ENCODE measurements at places on chromosomes 1 and 21.

DNA sequence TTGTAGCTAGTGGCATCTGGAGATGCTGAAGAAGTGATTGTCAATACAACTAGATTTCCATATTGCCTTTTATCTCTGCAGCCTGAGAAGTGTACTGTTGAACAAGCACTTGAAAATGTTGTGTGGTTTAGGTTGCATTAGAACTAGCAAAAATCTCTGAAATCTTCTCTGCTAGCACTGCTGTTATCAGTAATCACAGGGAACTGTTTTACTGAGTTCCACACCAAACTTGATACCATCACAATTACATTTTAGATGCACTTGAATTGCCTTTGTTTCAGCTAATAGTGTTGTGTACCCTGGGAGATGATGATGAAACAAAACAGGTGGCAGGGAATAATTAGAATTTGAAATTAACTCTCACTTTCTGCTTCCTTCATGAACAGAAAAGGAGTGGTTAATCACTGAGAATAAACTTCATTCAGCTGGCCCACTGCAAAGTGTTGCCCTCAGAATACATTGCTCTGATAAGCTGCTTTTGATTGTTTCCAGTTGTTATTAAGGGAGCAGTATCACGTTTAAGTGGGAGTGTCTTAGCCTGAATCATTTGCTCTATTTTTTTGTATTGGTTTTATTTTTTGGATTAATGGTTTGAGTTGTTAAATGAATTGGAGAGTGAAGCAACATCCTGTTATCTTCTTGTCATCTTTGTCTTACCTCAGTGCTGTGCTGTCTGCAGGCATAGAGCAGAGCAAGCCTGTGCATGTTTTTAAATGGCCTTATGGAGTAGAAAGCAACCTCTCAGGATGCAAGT lies 13.0 kb downstream of the FAM20B start:
- DNase-seq: no peak

GRCh38 chr1:107169615-107170014 lies 28.8 kb downstream of the NTNG1 start:
- no peak for DNase-seq

DNA sequence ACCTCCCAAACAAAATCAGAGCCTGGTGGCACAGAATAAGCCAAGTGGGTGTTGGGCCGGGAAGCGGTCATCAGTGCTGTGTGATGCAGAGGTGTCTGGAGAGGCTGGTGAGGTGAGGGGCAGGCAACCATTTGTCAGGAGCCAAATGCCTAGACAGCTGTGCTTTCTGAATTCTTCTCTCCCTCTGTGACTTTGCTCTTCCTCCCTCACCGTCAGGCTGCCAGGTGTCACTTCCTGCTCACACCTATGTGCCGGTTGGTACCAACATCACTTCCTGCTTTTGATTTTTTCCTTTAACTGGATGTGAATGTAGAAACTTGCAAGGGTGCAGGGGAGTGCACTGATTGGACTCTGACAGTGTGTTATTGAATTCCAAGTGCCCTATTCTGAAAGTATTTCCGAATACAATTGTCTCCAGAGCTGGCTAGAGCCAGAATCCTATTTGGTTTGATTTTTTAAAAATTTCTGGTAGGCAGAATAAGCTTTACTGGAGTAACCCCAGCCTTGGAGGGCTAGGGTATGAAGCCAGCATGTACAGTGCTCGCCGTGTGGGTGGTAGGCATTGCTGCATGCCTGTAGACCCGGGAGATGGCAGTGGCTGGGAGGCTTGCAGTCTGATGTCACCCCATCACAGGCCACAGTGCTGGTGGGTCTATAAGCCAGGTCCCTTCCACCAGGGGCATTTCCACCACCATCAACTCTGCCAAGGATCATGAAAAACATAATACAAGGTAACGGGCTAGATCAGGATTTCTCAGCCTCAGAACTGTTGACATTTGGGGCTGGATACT lies 210.9 kb downstream of the KAZN start:
- DNase-seq: no peak

DNA sequence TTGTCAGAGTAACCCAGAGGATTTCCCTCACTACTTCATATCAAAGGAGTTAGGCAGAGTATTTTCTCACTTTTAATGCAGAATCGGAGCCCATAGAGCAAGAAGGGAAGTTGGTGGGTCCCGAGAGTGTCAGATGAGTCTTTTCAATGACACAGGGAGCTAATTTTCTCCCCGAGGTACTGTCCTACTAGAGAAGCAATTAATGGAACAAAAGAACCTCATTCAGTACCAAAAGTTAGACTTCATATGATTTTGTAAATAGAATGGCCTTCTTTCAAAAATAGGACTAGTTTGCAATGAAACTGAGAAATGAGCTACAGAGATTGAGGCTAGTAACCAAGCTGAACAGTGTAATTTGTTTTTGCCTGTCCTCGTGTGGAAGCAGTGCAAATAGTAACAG lies 3.9 kb downstream of the NCAM2 start:
- DNase-seq: no peak

GRCh38 chr1:162138112-162138511 lies 68.6 kb downstream of the NOS1AP start:
- no peak for DNase-seq

DNA sequence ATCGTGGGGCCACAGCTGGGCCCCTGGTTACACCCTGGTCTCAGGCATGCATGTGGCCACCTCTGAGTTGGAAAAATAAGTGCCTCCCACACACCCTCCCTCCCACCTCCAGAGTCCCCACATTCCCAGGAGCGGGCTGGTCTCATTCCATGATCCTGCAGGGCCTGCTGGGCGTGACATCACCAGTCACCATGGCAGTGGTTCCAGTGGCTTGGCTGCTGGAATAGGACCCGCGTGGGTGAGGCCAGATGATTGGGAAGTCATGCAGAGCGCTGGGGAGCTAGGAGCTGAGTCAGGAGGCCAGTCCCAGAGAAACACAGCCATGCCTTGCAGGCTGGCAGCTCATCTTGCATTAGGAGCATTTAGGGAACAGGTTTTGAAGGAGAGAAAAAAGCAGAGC lies 125.4 kb upstream of the TMEM51 start:
- no peak for DNase-seq

DNA sequence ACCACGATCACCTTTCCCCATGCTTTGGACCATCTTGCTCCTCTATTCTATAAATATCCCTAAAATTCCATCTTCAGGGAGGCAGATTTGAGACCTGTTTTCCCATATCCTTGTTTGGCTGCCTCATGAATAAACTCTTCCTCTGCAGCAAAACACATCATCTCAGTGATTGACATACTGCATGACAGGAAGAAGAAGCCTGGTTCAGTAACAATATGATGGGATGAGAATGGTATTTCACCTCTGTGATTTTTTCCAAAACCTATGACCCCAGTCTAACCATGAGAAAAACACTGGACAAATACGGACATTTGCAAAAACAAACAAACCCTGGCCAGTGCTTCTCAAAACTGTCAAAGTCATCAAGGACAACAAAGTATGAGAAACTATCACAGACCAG lies 53.8 kb upstream of the ZSWIM5 start:
- DNase-seq: no peak

DNA sequence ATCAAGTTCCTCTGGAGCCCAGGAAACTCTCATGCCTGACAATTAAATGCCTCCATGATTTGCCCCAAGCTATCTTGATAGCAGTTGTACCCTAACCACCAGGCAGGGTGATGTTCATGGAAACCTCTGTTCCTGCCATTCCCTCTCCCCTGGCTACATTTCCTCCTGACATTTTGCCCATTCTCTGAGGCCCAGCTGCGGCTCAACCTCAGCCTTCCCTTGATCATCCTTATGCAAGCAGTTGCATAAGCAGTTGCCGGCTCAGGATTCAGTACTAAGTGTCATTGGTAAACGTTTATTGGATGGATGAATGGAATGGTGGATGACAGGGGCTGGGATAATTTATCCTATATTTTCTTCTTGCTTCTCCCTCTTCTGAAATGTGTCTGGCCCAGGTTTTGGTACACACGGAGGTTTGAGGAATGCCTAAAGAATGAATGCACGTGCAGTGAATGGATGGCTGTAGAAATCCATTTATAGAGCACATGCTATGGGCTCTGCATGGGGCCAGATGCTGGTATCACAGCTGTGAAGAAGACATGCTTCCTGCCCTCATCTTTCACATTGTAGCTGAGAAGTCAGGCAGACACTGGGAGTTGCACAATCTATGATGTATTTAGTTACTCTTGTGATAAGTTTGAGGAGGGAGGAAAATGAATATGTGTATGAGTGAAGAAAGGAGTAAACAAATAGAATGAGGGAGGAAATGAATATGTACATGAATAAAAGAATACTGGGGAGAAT lies 261.8 kb downstream of the FOXD2 start:
- no peak for DNase-seq

- no peak for DNase-seq
Measured at GRCh38 chr1:84919461-84919970, 26.5 kb upstream of the LPAR3 start.

DNA sequence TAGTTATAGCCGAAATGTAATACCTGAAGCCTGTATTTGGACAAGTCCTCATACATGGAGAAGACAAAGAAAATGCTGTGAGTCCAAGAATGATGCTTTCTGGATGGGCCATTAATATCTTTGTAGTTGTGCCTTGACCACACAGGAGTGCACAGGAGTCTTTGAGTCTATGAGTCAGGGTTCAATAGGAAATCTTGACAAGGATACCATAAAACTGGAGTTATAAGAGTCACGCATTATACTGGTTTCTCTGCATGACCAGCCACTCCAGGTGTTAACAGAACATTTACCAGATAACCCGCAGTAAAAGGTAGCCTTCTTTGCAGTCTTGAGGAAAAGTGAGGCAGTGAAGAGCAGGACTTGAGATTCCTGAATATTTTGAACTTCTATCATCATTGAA lies 464.6 kb upstream of the PKN2 start:
- no peak for DNase-seq

- peak; percentile 50 for DNase-seq
Measured at GRCh38 chr1:185561629-185562028, 172.6 kb upstream of the HMCN1 start.

- no peak for DNase-seq
Measured at GRCh38 chr21:15486460-15487195, 243.2 kb upstream of the USP25 start.

DNA sequence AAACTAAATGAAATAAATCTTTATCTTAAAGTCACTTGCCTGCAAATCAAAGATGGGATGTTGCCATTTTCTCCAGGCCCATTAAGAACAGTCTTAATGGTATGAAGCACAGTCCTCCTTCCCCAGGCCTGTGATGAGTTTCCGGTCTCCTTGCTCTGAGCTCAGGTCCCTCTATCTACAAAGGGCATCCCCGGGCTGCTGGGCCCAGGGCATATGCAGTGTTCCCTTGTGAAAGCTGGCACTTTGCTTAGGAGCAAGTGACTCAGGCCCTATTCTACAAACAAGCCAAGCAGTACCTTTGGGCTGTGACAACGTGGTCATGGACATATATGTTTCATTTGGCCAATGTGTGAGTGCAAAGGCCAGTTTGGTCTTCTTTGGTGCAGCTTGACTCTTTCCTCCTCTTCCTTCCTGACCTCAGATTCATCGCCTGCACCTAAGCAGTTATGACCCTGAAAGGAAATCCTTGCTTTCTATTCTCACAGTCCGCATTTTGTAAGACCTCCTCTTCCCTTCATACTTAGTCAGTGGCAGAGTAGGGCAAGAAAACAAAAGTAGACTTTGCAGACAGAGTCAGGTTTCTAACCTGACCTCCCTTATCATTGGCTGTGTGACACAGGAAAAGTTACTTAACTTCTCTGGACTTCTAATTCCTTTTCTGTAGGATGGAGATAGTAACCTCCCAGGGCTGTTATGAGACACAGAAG lies 109.5 kb downstream of the ERG start:
- no peak for DNase-seq

GRCh38 chr1:193589597-193590040 lies 403.2 kb upstream of the B3GALT2 start:
- DNase-seq: no peak

DNA sequence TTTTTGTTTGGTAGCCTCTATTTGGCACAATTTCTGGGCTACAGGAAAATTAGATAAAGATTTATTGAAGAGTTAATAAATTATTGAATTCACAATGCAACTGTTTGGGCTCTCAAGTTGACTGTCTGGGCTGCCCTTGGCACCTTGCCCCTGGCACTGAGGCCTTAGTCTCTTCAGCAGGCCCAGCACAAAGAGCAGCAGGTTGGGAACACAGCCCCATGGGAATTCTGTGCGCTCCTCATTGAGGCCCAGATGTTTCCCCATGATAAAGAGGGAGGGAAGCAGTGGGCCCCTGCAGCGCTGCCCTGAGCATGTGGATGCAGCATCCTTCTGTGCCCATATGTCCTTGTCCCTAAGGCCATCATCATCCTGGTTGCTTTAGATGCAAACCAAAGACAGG lies 2.9 kb downstream of the CRNN start:
- DNase-seq: no peak

- no peak for DNase-seq
Measured at GRCh38 chr21:38849776-38850175, 44.0 kb downstream of the ETS2 start.

DNA sequence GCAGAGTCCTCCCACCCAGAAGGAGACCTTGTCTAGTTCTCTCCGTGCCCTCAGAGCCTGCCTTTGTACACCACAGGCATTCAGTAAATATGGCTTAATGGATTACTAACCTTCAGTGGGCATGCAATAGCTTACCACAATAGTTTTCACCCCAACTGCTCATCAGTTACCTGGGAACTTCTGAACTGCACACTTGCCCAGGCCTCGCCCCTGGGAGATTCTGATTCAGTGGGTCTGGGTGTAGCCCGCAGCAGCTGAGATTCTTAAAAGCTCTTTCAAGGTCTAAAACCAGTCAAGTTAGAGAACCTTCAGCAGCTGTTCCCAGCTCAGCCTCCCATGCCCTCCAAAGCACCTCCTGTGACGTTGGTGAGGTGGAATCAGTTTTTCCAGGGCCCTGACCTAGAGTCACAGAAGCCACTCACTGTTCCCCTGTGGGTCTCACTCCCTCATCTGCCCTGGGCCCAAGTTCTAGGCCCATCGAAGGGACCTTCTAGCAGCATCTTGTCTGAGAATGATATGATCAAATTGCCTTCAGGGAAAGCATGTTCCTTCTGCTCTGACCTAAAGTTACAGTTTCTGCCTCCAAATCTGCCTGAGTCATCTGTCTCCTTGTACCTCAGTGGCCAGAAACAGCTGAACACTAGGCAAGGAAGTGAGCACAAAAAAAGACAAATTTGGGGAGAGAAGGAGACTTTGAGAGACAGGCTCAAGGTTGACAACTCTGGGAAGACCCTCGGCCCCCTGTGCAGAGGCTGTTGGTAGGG lies 10.8 kb downstream of the ASAP3 start:
- no peak for DNase-seq

- DNase-seq: no peak
Measured at GRCh38 chr1:55382806-55383305, 167.7 kb upstream of the USP24 start.

DNA sequence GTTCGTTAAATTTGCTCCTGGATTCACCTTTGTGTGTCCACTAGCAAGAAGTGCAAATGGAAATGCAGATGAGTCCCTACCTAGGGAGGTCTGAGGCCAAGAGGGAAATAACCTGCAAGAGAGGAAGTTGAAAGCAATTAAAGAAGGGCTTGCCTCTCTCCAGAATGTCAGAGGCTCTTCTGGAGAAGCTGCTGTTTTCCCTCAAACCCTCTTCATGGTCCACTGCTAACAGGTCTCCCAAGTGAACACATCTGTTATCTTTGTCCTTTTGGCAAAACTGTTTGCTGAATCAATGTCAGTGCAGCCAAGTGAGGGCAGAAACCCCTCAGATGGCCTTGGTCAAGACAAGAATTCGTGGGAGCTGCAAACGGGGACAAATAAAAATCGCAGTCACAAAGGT lies 177.3 kb upstream of the PLXNA2 start:
- DNase-seq: no peak
